ENCODE measurements at places on chromosomes 1 and 21. TPM values are rescaled to one million over a fixed set of nuclear protein-coding genes. Genes with fewer than 3 reads are reported as not detected.

Gene TFF3
- 257 TPM for total RNA-seq

Gene NEGR1
- under 0.01 TPM for total RNA-seq

Gene PTAFR
- total RNA-seq, result 0.17 TPM

Gene IVL
- total RNA-seq, result not detected

Gene FCRL5
- total RNA-seq, result not detected

Gene COL8A2
- total RNA-seq, result 3.0 TPM

Gene ADCY10
- not detected for total RNA-seq

Gene PRR9
- not detected for total RNA-seq

Gene C1orf159
- 11.7 TPM for total RNA-seq

Gene BATF3
- total RNA-seq, result 1.7 TPM

Gene SYT2
- not detected for total RNA-seq

Gene LEMD1
- not detected for total RNA-seq

Gene ACTL8
- not detected for total RNA-seq

Gene TP73
- not detected for total RNA-seq

Gene EXO1
- total RNA-seq, result 17.6 TPM

Gene HLX
- 20.8 TPM for total RNA-seq

Gene AIRE
- total RNA-seq, result not detected

Gene KLHDC9
- 0.93 TPM for total RNA-seq

Gene RNU1-2
- total RNA-seq, result under 0.01 TPM

Gene RIMKLA
- total RNA-seq, result under 0.01 TPM

Gene VSIG8
- total RNA-seq, result 0.09 TPM

Gene ADAMTS1
- total RNA-seq, result 12.6 TPM

Gene KCNK1
- not detected for total RNA-seq

Gene MX2
- 0.19 TPM for total RNA-seq

Gene PIGR
- under 0.01 TPM for total RNA-seq

Gene CYP4Z1
- total RNA-seq, result not detected

Gene FCRL2
- not detected for total RNA-seq

Gene OR10Z1
- total RNA-seq, result not detected

Gene PRAMEF7
- total RNA-seq, result not detected

Gene SDHB
- 116 TPM for total RNA-seq

Gene CD1C
- not detected for total RNA-seq

Gene MPZ
- total RNA-seq, result 1.0 TPM

Gene APOBEC4
- total RNA-seq, result not detected

Gene SKI
- 26.7 TPM for total RNA-seq

Gene VHLL
- total RNA-seq, result not detected

Gene LHX8
- total RNA-seq, result not detected

Gene CCDC17
- 1.2 TPM for total RNA-seq

Gene LGR6
- not detected for total RNA-seq

Gene ENAH
- total RNA-seq, result 47.0 TPM

Measured in dermis blood vessel endothelial cell (primary cell).